Tibial nerve (tissue), 4 donors: ENCODE measurements at places on chromosomes 2 and 18. TPM values are rescaled to one million over a fixed set of nuclear protein-coding genes. Genes with fewer than 3 reads are reported as not detected.
A peak's percentile ranks its signal among the peaks of the same experiment; 100 is the strongest.

SMPD4 gene
- 53.4 TPM for total RNA-seq

MYO3B gene
- 0.63 TPM for total RNA-seq

DYNAP gene
- total RNA-seq = not detected

PAPOLG gene
- 16.7 TPM for total RNA-seq

SLC4A3 gene
- total RNA-seq = 1.3 TPM

- H3K27ac ChIP-seq = no peak overlapping the region
- H3K4me3 ChIP-seq = no peak overlapping the region
- no peaks in the 10 kb centered on the region for H3K27me3 ChIP-seq
- no peaks in the 10 kb centered on the region for H3K4me1 ChIP-seq
- no peaks in the 10 kb centered on the region for H3K36me3 ChIP-seq
Observed at GRCh38 chr2:7517851-7518250, 600.6 kb downstream of the RNF144A start.

DNA sequence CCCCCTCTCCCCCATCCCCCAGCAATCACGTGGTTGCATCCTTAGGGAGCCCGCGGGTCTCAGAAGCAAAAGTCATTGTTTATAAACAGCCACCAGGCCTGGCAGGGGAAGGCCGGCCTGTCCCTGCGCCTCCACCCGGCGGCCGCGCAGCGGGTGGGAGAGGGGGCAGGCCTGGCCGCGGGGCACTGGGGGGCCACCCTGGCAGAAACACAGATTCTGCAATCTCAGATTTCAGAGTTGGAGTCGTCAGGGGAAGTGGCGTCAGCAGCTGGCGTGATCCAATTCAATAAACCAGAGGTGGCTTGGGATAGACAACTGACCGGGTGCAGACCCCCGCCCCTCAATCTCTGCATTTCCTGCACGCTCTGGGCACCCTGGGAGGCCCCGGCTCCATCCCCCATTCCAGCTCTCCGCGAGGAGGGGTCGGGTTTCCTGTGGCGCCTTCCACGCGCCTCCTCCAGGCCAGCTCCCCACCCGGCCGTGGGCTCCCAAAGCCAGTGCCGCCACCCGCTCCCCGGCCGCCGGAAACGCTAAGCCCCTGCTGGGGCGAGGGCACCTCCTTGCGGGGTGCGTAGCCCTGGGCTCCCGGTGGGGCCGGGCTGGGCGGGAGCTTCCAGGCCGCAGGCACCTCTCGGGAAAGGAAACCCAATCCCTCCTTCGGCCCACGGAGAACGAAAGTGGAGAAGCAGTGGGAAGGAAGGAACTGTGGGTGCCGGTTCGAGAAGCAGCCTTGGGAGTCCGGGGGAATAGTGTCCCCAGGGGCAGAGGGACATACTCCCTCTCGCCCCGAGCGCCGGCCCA, 1.1 kb downstream of the BIN1 start:
- H3K4me1 ChIP-seq = peaks cover 26% of the 10 kb centered on the region
- no peaks in the 10 kb centered on the region for H3K27me3 ChIP-seq
- no peaks in the 10 kb centered on the region for H3K36me3 ChIP-seq

- H3K27ac ChIP-seq = no peak overlapping the region
- no peak for DNase-seq
- no peak overlapping the region for H3K4me3 ChIP-seq
- no peaks in the 10 kb centered on the region for H3K36me3 ChIP-seq
- no peaks in the 10 kb centered on the region for H3K4me1 ChIP-seq
Observed at GRCh38 chr18:57334383-57334782, 18.0 kb upstream of the ST8SIA3 start.

- DNase-seq = no peak
- H3K27me3 ChIP-seq = no peaks in the 10 kb centered on the region
- H3K27ac ChIP-seq = peak overlapping the region; percentile 85
- no peaks in the 10 kb centered on the region for H3K4me1 ChIP-seq
- no peaks in the 10 kb centered on the region for H3K36me3 ChIP-seq
Observed at GRCh38 chr2:25972049-25972823, 10.1 kb downstream of the KIF3C start.

- no peak overlapping the region for H3K27ac ChIP-seq
- H3K36me3 ChIP-seq = peaks cover 7% of the 10 kb centered on the region
- DNase-seq = no peak
- H3K27me3 ChIP-seq = no peaks in the 10 kb centered on the region
Observed at GRCh38 chr18:21669736-21670285, 34.8 kb downstream of the ABHD3 start.

DNA sequence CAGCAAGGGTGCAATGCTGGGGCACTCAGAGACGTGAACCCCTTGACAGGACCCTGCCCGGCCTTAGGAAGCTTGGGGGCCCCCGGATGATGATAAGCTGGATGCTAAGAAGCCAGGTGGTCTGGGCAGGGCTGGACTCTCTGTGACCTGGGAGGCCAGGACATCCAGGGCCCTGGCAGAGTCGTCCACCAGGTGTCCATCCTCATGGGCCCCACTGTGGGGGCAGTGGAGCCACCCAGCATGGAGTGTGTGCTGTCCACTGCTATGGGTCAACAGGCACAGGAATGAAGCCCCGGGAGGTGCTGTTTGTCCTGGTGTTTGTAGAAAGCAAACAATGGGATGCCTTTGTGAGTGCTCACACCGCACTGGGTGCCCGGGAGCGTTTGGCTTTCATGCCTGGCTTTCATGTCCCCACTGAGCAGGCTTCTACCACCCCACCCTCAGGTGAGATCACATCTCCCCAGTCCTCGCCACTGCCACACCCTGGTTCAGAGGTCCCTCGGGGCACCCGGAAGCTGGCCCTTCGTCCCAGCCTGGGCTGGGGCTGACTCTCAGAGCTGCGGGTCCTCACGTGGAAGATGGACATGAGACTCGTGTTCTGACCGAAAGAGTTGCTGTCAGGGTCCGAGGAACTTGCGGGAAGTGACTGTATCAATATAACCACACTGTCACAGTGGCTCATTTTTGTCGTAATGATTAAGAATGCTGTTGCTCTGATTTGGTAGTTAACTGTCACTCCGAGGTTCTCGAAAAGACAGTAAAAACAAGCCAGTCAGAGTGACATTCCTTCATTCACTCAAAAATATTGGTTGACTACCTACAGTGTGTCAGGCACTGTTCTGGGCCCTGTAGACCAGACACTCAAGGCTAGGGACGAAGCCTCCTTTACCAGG, 53.3 kb downstream of the INHBB start:
- H3K27me3 ChIP-seq = peaks cover 12% of the 10 kb centered on the region
- H3K36me3 ChIP-seq = no peaks in the 10 kb centered on the region
- DNase-seq = no peak
- no peak overlapping the region for H3K4me3 ChIP-seq
- no peaks in the 10 kb centered on the region for H3K4me1 ChIP-seq
- H3K27ac ChIP-seq = no peak overlapping the region

DNA sequence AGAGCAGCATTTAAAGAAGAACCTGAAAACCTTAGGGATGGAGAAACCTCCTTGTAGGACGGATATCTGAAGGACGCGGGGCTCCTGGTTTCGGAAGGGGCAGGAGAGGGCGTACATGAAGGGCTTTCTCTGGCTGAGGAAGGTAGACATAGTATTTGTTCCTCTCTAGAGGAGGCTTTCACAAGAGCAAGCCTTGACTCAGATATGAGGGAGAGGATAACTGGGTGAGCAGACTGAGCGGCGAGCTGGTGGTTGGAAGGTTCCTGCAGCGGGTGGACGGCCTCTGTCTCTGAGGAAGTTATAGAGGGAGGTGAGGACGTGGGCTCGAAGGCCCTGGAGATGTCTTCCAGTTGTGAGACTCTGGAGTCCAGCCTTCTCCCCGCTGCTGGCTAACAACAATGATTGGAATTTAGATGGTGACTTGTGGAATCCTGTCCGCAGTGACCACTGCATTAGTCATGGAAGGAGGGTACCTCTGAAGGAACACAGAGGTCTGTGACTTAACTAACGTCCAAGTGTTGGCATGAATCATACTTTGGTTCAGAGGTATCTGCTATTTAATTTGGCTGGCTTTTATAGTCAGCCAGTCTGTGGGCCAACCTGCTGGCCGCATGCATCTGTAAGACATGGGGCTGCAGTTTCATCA, 80.9 kb downstream of the ASAP2 start:
- peaks cover 21% of the 10 kb centered on the region for H3K4me1 ChIP-seq
- H3K27me3 ChIP-seq = no peaks in the 10 kb centered on the region
- H3K4me3 ChIP-seq = no peak overlapping the region

- H3K4me3 ChIP-seq = no peak overlapping the region
- no peaks in the 10 kb centered on the region for H3K4me1 ChIP-seq
- H3K27me3 ChIP-seq = no peaks in the 10 kb centered on the region
- DNase-seq = no peak
Observed at GRCh38 chr2:15142069-15142689, 419.0 kb downstream of the NBAS start.

DNA sequence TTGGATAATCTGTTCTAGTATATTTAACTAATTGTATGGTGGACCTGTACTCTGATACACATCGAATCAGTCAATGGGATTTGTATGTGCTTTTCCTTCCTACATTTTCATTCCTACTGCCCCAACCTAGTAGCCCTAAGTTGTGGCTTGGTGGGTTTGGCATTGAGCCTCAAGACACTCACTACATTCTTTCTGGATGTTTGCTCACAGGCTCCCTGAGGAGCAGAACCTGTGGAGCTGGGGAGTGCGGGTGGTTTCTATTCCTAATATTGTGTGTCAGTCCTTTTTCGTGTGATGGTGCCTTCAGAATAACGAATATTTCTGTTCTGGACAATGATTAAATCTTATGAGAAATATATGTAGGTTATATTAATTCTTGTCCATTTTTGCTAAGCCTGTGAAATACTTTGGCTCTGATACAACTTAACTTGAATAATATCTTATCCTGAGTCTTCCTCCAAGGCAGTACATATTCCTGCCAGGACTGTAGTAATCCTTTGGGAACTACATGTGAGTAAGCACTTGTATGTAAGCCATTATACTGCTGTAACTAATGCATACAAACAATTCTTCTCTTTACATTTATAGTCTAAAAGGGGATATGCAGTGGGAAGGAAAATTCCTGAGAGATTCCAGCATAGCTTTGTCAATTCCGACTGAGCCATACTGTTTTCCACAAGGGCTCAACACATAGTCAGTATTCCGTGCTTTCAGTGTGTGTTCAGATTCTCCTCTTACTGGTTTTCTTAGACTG, 150.6 kb downstream of the AGPS start:
- no peaks in the 10 kb centered on the region for H3K4me1 ChIP-seq
- peak overlapping the region; percentile 45 for H3K27ac ChIP-seq
- DNase-seq = no peak
- H3K27me3 ChIP-seq = no peaks in the 10 kb centered on the region

DNA sequence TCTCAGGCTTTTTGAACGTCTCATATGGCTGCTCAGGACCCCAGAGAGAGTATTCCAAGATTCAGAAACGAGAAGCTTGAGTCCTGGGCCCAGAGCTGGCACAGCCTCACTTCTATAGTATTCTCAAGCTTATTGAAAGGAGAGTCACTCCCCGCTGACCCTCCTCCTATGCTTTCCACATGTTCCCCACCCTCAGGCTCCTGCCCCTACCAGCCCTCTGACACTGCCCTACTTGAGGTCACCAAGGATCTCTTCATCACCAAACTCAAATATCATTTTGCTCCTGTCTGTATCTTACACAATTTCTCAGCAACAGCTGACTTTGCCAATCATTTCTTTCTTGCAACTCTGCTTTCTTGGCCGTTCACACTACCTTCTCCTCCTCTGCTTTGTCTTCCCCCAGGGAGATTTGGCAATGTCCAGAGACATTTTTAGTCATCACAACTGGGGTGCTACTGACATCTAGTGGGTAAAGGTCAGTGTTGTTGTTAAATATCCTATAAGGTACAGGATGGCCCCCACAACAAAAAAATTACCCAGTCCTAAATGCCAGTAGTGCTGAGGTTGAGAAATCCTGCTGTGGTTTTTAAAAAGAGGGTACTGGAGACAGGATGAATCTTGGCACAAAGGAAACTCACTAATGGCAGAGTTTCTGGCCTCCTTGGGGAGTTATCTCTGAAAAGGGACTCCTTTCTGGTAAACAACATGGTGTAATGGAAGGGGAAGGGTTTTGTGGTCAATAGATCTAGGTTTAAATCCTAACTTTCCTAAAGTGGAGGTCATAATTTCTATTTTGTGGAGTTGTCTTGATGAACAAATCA, 26.9 kb upstream of the INSIG2 start:
- H3K4me3 ChIP-seq = no peak overlapping the region
- H3K27me3 ChIP-seq = no peaks in the 10 kb centered on the region
- no peaks in the 10 kb centered on the region for H3K36me3 ChIP-seq
- no peak overlapping the region for H3K27ac ChIP-seq

DNA sequence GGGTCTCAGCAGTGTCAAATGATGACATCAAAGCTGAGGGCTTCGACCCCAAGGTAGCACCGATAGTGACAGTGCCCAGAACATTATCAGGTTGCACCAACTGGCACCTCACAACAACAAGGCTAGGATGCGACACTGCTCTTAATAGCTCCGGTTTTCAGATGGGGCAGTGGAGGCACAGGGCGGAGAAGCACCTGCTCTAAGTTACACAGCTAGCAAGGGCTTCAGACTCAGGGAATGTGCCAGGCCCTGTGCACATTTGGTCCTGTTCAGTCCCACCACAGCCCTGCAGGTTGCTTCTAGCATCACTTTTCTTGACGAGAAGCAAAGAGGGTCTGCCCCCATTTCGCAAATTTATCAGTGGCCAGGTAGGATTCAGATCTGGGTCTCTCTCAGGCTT, 74.1 kb downstream of the DGKD start:
- DNase-seq = no peak
- no peaks in the 10 kb centered on the region for H3K27me3 ChIP-seq
- H3K4me1 ChIP-seq = no peaks in the 10 kb centered on the region
- H3K36me3 ChIP-seq = no peaks in the 10 kb centered on the region
- H3K27ac ChIP-seq = no peak overlapping the region

DNA sequence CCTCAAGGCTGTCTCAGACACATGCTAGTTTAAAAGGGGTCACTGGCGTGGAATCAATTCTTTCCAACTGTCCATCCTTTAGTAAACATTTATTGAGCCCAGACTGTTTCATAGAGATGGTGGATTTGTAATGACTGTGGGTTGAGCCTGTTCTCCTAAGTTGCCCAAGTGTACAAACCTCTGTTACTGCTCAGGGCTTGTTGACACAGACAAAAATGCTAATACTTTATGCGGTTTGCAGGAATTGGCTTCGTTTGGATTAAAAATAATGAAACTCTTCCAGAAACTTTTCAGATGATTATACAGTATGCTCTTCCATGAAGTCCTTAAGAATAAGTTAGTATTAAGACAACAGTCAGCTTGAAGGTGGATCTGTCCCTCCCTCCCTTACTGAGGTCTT, 83.6 kb upstream of the MGAT5 start:
- no peak for DNase-seq
- H3K27me3 ChIP-seq = no peaks in the 10 kb centered on the region
- H3K27ac ChIP-seq = no peak overlapping the region
- no peaks in the 10 kb centered on the region for H3K4me1 ChIP-seq
- no peaks in the 10 kb centered on the region for H3K36me3 ChIP-seq

GRCh38 chr2:61710711-61711110, 143.1 kb downstream of the FAM161A start:
- no peaks in the 10 kb centered on the region for H3K27me3 ChIP-seq
- H3K4me1 ChIP-seq = no peaks in the 10 kb centered on the region
- no peak overlapping the region for H3K4me3 ChIP-seq
- no peak overlapping the region for H3K27ac ChIP-seq

- H3K27ac ChIP-seq = no peak overlapping the region
- no peak for DNase-seq
- no peaks in the 10 kb centered on the region for H3K27me3 ChIP-seq
- H3K4me3 ChIP-seq = no peak overlapping the region
Observed at GRCh38 chr18:43648002-43648401, 370.7 kb upstream of the SYT4 start.
